CD4-positive, alpha-beta T cell treated with Interleukin-4 for 1 hour (primary cell): ENCODE measurements at places on chromosomes 5 and 9.

DNA sequence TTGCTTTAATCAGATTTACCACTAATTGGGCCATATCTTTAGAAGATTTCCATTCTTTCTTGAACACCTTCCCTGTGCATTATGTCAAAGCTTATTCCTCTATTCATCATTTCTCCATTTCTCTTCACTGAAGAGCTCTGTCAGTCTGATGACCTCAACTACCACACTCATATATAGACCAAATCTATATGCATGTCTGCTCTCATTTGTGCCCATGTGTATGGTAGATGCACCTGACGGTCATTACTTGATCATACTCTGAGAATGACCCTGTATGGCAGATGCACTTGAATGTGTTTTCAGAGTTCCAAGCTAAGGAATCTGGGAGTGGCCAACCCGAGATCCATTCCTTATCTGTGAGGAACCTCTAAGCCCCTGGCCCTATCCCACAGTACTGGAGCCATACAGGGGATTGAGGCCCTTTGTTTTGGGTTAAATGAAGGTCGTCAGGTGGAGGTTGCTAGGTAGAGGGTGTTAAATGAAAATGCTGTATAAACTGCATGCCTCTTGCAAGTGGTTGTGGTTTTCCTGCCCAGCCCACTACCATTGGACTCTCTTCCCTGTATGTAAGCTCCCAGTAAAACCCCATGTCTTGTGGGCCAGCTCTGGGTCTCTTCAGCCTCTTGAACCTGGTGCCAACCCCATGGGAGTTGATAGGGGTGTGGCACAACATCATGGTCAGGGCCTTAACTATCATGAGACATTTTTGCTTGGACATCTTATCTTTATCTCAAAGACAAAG, 229.5 kb downstream of the KIAA0825 start:
- no peak for DNase-seq

GRCh38 chr9:15176836-15177235, 130.2 kb downstream of the TTC39B start:
- no peak for DNase-seq

DNA sequence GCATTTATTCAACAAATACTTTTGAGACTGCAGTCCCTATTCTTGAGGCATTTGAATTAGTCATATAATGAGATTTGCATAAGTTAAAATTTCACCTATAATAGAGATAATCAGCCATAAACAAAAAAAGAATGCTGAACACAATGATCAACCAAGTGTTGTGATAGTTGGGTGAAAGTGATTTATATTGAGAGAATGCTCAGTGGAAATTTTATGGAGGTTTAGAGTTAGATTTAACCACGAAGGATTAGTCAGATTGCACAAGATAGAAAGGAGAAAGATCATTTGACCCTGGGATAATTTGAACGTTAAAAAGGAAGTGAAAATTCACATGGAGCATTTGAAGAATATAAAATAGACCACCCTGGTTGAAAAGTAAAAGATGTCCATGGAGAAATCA, 356.2 kb downstream of the NPR3 start:
- no peak for DNase-seq

DNA sequence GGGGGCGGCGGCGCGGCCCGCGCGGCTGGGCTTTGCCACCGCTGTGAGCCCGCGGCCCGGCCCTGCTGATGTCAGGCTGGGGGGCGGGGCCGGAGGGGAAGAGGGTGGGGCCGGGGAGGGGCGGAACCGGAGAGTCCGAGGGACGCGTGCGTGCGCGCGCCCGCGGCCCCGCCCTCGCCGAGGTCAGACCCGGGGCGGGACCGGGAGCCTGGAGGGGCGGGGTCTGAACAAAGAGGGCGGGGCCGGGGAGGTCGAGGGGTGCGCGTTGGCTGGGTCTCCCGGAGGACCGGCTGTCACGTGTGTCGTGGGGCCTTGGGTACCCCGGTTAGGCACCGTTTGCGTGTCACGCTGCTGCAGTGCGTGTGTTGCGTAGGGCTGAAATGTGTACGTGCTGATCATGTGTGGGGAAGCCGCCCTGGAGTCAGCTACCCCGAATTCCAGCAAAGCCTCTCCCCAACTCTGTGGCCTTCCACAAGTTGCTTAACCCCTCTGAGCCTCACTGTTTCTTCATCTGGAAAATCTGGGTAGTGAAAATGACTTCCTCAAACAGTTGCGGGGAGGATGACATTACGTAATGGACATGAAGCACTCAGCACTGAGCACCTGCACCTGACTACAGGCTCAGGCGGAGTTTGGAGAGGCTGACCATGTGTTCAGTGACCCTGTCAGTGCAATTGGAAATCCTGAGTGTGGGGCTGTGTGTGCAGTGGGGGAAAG, at the start of gene RALGDS:
Gene RALGDS, minus strand, starts transcription at position 43 of the 717 bp plus-strand sequence. CDS start 86 bp downstream, outside the sequence.
- DNase-seq = peak; percentile 92

DNA sequence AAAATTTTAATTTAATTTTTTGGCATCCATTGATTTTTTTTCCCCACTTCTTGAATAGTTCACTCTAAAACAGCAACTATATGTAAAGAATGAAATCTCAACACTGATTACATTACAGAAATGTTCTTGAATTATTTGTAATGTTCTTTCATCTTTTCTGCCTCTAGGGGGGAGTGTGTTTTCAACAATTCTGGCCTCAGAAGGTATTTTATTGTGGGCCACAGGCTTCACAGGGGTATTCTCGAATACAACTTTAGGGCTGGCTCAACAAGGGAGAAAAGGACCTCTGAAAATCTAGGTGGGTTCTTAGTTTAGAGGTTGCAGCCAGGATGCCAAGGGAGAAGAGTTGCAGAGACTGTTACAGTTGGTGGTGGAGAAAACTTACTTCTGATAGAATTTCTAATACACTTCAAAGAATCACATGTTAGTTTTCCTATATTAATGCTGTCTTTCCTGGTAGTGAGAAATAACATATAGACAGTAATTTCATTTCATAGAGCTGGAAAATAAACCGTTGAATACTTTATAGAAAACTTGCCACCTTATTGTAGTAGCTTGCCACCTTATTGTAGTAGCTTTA, 3.6 kb upstream of the NPR3 start:
- no peak for DNase-seq

DNA sequence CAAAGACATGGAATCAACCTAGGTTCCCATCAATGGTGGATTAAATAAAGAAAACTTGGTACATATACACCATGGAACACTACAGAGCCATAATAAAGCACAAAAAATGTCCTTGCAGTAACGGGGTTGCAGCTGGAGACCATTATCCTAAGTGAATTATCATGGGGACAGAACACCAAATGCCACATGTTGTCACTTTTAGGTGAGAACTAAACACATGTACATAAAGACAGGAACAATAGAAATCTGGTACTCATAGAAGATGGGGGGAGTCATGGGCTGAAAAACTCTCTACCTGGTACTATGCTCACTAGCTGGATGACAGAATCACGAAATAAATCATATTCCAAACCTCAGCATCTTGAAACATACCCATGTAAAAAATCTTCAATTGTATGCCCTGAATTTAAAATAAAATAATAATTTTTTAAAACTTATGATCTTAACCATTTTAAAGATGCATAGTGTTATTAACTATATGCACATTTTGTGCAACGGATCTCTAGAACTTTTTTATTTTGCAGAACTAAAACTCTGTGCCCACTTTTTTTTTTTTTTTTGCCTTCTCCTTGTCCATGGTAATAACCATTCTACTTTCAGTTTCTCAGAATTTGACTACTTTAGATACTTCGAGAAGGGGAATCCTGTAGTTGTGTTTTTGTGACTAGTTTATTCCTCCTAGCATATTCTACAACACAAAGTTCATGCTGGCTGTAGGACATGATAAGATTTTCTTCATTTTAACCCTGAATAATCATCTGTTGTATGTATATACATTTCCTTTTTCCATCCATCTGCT, 1081.6 kb upstream of the ACO1 start:
- no peak for DNase-seq

GRCh38 chr9:130340011-130340410, 74.5 kb downstream of the HMCN2 start:
- DNase-seq = no peak
